ENCODE measurements at places on chromosomes 7 and 10.

- DNase-seq = no peak
Observed at GRCh38 chr10:30282221-30282620, 66.9 kb downstream of the MTPAP start.

- DNase-seq = no peak
Observed at GRCh38 chr10:12541446-12542067, 192.2 kb downstream of the CAMK1D start.

DNA sequence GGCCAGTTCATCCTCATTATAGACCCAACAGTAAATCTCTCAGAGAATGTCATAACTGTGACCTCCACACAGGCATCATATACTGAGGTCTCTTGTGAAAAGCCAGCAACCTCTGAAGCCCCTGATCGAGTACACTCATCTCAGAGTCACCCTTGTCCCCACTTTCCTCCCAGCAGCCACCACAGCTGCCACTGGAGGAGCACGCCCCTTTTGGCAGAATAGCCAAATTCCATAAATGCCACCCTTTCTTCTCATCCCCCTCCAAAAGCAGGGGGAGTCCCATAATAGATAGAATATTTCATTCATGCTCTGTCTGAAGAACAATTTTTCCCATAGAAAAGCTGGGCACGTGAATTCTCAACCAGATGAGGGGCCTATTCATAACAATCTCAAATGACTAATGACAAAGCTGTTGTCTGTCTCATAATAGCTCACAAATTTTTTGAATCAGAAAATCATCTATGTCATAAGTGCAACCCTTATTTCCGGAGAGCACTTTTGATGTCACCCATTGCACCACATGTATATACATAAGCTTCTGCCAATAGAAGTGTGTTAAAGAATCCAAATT, 47.4 kb downstream of the SGMS1 start:
- DNase-seq = no peak

- no peak for DNase-seq
Observed at GRCh38 chr7:144588559-144589051, 185.1 kb upstream of the NOBOX start.

DNA sequence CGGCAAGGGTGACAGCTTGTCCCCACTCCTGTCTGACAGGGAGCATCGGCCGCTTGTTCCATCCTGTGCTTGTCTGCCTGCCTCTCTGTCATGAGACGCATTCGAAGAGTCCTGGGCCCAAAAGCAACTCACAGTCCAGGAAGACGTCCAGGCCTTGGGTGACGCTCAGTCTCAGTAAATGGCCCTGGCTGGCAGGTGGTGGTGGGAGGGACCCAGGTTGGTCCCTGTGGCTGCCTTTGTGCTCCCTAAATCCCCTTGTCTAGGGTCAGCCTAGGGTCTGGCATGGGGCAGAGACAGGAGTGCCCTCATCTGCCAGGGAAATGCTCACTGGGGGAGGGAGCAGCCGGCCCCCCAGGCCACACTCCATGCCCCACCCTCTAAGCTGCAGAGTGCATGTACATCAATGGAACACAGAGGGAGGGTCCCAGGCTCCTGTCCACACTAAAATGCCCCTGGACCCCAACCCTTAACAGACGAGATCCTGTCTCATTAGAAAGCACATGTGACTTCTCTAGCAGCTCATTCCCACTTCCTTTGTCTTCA, 295.2 kb upstream of the ZNF32 start:
- DNase-seq = peak; percentile 43

DNA sequence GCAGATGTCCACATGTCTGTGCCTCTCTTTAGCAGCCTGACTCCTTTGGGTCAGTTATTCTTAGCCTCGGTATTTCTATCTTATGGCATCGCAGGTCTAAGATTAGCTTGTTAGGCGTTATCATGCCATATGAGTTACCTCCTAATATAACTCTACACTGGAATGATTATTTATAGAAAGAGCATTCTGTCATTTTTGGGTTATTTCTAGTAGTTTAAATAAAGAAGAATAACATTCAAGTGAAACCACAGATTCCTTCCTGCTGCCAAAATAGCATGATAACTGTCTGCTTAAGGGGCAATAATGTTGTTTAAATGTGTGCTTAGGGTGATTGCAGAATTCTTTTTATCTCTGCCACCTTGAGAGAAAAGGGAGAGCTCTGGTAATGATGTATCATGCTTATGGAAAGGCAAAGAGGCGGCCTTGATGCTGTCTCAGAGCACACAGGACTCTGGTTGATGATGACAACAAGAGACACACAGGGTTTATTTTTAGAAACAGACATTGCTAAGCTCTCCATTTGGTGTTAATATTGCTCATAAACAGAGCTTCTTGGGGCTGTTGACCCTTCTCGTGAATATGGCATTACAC, 10.4 kb downstream of the HDAC9 start:
- no peak for DNase-seq

DNA sequence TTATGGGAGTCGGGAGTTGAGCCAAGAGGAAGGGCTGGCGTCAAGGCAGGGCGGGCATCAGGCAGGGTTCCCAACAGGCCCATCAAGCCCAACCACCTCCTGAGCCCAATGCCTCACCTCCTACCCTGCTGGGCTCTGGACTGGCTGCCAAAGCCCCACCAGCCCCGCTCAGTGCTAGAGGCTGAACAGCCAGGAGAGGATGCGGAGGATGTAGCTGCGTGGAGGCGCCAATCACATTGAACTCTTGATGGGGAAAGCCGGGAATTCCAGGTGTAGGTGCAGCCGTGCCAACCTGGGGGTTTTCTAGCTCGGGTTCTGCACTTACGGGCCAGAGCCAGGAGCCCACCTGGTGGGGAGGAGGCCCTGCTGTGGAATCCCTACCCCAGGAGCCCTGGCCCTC, 12.9 kb downstream of the ATP5MF start:
- no peak for DNase-seq

DNA sequence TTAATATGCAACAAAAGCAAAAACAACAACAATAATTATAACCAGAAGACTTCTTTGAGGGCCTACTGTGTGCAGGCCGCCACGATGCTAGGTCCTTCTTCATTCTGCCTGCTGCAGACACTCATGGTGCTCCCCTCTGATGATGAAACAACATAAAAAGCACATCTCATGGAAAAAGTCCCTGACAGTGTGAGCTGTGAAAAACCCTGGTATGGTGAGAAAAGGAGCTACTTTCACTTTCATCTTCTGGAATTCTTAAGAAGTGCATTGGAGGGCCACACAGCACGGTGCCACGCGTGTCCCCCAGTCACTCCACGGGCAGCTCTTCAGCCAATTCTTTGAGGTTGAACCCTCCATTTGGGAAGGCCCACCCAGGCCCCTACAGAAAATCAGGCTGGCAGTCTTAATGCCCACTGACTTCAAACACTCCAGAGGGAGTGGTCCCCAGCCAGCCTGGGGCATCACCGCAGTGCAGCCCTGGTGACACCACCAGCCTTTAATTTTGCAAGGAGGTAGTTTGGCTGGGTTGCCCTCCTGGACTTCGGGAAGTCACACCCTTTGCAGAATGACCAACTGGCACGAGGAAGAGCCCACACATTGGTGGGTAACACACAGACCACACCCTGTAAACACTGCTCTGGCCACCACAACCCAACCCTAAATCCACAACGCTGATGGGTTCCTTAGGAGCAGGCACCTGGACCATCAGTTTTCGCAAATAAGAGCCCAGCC, 7.7 kb downstream of the KCNMA1 start:
- no peak for DNase-seq

DNA sequence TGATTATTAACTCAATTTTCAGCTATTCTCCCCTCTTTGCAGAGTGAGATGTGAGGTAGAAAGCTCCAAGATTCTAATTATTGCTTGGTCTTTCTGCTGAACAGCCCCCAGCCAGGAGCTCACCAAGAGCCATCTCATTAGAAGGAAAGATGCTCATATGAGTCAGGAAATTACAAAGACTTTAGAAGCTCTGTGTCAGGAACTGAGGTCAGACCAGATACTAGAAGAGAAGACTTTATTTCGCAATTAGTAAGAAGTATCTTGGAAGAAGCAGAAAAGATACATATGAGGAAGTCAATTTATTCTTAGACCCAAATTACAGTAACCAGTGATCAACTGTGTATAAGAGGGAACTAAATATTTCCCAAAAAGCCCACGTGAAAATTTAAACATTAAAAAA, 626.9 kb downstream of the ZWINT start:
- no peak for DNase-seq

GRCh38 chr7:135539629-135540028, 18.1 kb upstream of the NUP205 start:
- DNase-seq = no peak

- DNase-seq = no peak
Observed at GRCh38 chr10:124138195-124138882, 44.9 kb upstream of the CHST15 start.

- no peak for DNase-seq
Observed at GRCh38 chr10:125375210-125375609, 214.8 kb upstream of the CTBP2 start.

DNA sequence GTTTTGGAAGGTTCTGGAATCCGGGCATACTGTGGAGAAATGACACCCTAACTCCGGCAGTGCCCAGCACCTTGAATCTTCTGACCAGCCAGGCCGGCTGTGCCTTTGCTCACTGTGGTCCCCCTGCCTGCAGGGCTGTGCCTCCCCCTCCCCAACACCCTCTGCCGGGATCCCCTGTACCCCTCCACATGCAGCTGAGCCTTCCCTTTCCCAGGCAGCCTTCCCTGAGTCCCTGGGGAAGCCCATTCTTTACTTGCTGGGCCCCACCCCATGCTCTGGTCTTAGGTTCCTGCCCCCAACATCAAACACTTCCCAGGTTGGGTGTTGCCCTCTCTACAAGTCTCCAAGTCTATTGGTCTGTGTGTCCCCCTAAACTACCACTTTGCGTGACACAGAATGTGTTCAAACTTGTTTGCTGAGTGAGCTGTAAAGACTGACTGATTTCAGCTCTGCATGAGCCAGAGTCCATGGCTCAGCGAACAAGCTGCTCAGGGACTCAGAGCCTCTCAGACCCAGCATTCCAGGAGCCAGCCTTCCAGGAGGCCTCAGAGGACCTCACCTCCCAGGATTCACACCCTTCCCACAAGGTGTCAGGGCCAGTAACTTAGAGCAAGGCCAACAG, 31.6 kb downstream of the CALML5 start:
- no peak for DNase-seq

DNA sequence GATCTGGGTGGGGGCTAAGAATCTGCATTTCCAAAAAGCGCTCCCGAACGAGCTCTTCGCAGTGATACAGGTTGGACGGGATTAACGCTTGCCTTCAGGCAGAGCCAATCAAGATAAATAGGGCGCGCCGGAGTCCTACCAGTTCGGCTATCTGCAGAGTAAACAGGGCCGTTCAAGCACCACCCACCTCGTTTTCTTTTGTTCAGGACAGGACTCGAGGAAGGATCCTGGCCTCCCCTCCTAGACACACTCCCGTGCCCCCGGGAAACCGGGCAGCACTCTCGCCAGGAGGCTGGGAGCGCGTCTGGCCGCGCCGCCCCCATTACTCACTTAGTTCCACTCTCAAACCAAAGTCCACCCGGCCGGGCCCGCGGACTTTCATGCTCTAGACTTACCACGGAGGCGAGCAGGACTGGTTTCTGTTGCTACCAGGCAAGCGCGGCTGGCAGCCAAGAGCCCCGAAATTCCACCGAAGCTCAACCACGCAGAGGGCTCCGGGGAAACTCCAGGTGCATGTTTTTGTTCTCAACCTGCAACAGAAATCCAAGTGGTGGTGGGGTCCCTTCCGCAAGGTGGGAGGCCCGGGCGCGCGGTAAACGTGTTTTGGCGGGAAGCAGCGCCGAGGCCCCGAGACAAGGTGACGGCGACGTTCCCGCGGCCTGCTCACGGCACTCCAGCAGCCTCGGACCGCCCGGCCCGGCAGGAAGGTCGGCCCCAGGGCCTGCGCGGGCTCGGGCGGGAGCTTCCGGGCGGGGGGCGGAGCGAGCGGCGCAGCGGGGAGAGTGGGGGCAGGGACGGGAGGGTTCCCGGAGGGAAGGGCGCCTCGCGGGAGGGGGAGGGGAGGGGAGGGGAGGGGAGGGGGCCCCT, 12.7 kb downstream of the HNRNPF start:
- DNase-seq = no peak

DNA sequence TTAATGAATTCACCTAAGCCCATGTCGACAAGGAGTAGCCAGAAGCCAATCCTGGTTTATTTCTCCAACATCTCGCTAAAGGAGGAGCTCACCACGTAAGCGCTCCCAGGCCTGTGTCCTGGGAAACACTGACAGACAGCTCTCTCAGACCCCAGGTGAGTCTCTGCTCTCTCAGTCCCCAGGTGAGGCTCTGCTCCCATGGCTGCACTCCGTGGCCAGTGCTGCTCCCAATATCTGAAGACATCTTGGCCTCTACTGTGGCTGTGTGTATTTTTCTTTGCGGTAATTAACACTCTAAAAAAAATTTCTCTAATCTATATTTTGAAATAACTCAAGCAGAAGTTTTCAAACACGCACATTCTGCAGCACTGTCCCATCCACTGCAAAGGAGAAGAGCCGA, 564.5 kb downstream of the PTPRN2 start:
- peak; percentile 51 for DNase-seq

DNA sequence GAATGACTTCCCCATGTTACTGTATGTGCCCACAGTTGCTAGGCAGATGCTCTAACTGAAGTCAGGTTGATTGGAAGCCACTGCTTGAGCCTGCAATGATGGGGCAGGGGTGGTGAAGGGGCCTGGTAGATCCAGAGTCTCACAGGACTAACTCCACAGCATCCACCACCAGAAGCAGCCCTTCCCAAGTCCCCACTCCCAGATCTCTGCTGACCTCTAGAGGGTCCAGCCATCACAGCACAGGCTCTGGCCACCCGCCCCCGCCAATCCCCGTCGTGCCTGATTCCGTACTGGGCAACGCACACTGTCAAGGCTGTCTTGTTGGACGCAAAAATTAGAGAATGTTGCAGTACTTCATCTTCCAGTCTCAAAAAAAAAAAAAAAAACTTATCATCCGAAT, 136.8 kb upstream of the PDE1C start:
- DNase-seq = no peak

- no peak for DNase-seq
Observed at GRCh38 chr10:4067931-4068561, 283.0 kb upstream of the KLF6 start.

- no peak for DNase-seq
Observed at GRCh38 chr7:149713061-149713730, 60.2 kb downstream of the ZNF467 start.

GRCh38 chr7:55733241-55734140, 129.1 kb downstream of the SEPTIN14 start:
- no peak for DNase-seq

DNA sequence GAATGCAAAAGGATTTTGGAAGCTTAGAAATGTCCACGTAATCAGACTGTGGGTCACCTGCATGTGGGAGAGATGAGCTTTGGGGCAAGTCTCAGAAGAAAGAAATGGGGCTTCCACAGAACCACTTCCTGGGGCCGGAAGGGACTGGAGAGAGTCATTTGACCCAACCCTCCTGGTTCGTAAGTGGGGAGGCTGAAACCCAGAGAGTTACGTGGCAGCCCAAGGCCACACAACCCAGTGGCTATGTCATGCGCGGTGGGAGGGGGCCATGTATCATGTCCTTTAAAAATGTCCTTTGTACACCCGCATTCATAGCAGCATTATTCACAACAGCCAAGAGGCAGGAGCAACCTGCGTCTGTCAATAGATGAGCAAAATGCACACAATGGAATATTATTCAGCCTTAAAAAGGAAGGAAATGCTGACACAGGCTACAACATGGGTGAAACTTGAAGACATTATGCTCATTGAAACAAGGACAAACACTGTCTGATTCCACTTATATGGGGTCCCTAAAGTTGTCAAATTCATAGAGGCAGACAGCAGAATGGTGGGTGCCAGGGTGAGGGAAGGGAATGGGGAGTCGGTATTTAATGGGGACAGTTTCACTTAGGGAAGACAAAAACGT, 15.1 kb downstream of the CAMK2B start:
- DNase-seq = no peak

Data from right atrium auricular region (tissue), 2 donors.